ENCODE measurements at places on chromosomes 3 and 15.

DNA sequence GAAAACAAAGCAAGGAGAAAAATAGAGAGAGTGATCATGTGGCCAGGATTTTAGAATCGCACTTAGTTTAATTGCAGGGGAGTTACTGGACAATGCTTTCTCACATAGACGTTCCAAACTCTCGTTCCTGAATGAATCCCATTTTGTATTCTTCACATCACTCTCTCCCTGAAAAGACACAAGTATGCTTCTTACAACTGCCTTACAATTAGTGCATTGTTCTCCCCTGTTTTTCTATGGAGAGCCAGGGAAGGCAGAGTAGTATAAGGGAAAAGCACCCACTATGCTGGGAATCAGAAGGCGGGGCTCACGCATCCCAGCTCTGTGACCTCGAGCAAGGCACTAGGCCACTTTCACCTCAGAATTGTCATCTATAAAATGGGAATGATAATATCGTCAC, 14.4 kb downstream of the TMOD2 start:
- DNase-seq: no peak

GRCh38 chr3:55343486-55344357, 143.4 kb downstream of the WNT5A start:
- DNase-seq: no peak

DNA sequence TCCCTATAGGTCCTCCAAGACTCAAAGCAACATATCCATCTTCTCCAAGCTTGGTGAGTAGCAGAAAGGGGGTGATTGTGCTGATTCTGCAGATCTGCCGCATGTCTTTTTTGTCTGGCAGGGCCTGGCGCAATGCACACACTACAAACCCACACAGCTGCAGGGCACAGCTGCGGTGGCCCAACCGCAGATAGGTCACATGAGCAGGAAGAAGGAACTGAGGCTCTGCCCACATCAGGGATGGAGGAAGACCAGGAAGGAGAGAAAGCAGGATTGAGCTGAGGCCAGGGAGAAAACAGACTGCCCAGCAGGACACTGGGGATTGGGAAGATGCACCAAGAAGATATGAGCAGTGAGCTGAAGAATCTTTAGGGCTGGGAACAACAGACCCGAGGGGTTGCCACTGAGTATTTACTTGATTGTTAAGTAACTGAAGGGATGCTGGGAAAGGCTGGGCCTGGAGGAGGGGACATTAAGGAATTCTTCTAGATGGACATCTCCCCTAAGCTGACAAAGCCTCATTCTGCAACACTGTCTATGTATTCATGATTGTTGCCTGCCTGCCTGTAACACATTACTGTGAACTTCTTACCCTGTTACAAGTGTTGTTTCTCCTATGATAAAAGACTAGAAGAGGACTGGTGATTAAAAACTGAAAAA, 126.7 kb downstream of the MYLK start:
- peak; percentile 33 for DNase-seq

DNA sequence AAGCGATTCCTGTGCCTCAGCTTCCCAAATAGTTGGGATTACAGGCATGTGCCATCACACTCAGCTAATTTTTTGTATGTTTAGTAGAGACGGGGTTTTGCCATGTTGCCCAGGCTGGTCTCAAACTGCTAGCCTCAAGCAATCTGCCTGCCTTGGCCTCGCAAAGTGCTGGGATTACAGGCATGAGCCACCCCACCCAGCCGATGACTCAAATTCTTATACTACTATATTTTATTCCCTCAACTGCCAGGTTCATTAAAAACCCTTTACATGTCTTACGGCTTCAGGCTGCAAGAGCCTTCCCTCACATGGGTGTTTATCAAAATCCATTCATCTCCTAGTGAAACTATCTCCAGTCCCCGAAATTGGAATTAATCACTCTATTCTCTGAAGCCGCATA, 63.4 kb downstream of the CBLB start:
- no peak for DNase-seq

GRCh38 chr15:36481156-36481555, 98.3 kb upstream of the CDIN1 start:
- DNase-seq: no peak

- DNase-seq: peak; percentile 76
These were observed 25.8 kb upstream of the ANXA2 start for GRCh38 chr15:60423537-60423936.

- peak; percentile 26 for DNase-seq
These were observed 97.9 kb downstream of the RORA start for GRCh38 chr15:61130950-61131942.

GRCh38 chr3:66797889-66798560, 200.1 kb upstream of the KBTBD8 start:
- no peak for DNase-seq

DNA sequence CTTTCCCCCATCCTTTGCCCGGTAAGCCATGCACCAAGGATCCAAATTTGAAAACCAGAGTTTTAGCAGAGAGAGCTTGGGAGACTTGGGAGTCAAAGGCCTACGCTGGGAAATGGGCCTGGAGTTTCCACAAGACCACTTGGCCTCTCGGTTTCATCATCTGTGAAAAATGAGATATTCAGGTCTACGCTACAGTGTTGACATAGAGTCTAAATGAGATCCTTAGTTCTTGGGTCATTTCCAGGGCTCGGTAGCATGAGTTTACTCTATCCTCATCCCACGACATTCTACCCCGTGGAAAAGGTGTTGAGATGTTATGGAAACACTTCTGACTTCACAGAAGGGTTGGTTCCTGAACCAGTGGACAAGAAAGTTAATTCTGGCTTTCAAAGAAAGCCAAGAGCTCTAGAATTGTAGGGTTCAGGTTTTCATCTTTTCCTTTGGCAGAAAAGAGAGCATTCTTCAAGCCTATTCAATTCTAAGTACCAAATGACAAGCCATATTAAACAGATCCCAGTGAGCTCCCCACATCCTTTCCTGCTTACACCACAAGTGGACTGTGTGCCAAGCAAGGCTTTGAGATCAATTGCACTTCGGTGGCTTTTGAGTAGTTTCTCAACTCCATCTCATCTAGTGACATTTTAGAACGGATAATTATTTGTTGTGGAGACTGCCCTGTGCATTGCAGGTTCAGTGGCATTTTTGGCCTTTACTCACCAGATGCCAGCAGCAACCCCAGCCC, 219.7 kb downstream of the SLCO3A1 start:
- DNase-seq: no peak

DNA sequence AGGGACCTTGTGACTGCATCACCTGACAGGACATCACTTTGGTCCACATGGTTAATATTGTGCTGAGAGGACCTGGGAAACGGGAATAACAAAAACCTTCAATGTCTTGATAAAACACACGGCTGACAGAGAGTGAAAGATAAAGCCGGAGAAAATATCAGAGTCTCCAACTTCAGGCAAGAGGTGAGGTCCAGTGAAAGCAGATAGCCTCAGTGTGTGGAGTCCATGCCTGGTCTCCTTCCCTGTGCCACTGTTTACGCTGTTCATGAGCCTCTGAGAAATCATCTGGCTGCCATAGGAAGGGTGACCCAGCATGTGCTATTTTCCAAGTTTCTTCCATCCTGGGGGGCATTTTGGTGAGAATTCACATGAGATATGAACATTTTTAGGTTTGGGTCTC, 39.8 kb downstream of the CCR3 start:
- DNase-seq: no peak

DNA sequence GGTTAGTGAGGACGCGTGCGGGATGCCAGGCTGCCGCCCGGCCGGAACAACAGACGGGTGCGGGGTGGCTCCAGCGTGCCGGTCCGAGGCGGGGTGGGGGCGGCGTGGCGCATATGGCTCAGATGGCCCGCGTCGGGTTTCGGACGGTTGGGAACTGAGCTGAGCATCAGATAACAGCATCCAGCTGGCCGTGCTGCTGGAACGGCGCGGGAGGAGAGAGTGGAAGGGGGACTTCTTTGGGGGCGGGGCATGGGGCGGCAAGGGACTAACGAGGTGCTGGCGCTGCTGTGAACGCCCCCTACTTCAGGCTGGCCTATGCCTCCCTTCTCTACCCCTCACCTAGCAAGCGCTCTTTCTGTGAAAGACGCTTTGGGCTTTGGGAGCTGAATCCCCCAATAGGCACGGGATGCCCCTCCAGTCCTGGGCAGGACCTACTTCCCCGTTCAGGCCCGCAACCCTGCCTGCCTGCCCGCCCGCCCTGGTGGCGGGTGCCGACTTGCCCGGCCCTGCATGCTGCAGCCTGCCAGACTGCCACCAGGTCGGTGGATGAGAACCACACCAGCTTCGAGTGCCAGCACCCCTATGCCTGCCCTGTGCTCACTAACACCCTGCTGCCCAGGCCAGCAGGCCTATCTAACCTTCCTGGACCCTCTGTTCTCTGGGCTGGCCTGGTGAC, 542 bp downstream of the INKA1 start:
- no peak for DNase-seq
